ENCODE measurements at places on chromosomes 7 and 10.

- DNase-seq, result peak; percentile 48
Measured at GRCh38 chr7:128361411-128362379, at the start of gene PRRT4. PRRT4 (minus strand) TSS chr7:128361690.

- no peak for DNase-seq
Measured at GRCh38 chr10:97796651-97797050, 24.9 kb upstream of the SFRP5 start.

DNA sequence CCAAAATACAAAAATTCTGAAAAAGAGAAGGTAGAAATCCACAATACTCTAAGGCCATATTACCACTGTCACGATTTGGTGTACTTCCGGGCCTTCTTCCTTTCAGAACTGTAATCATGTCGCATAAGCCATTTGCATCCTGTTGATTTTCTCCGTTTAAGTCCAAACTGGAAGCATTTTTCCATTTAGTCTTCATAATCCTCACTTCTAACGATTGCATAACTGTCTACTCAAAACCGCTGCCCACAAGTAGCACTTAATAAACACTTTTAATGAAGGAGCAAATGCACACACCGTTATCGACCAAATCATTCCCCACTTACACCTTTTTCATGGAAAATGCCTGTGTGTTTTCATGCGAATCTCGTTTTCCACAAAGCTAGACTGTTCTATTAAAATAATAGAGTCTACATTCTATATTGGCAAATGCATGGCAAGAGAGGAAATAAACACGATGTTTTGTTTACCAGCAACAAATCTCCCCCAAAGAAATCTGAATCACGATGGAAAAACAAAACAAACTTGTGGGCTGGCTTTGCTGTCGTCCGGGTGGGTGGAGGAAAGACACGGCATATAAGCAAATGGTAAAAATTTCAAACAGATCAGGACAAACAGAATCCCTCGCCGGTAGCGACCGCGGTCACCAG is 1.0 kb downstream of the ATE1 start:
- no peak for DNase-seq

GRCh38 chr7:35716038-35716803 is 21.3 kb upstream of the HERPUD2 start:
- DNase-seq, result no peak

- DNase-seq, result no peak
Measured at GRCh38 chr10:112967200-112967599, 17.2 kb downstream of the TCF7L2 start.

GRCh38 chr10:11430421-11431215 is 180.8 kb downstream of the USP6NL start:
- no peak for DNase-seq

DNA sequence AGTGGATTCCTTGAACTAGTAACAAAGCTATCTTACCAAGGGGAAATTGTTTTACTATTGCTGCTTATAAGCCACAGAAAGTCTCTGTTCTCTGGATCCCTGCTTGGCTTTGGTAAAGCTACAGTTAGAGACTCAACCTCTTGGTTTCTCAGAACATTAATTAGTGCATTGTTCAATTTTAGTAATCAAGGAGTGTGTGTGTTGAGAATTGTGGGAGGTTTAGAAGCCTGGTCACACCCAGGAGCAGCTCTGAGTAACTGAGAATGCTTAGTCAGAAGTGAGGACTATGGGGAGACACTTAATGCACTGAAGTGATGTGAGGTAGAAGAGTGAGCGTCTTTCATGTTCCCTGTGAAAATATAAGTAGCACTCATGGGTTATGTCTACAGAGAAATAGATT is 8.2 kb upstream of the ACTA2 start:
- DNase-seq, result no peak

DNA sequence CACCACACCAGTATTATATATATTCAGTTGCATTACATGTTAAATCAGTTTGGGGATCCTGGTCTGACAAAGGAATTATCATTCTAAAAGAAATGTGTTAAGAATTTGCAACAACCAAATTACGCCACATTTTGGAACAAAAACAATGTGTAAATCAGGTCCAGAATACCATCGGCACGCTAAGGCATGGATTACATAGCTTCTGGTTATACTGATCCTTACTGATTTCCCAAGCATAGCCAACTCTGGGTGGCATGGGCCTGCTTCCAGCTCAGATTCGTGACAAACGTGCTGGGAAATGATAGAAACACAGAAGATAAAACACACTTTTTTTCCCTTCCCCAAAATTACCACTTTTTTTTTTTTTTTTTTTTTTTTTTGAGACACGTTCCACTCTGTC is 660.0 kb downstream of the SORCS1 start:
- DNase-seq, result no peak

DNA sequence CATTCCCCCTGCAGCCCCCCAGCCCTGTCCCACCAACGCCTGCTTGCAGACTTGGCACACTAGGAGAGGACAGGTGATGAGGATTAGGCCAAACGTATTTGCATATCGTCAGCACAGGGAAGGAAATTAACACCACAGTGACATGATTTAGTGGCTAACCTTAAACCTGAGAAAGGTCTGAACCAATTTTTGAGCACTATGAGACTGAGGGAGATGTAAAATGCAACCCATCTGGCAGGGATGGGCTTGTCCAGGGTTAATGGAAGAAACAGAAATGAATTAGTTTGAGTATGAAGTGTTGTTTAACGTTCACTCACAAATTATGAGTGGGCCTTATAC is 183.6 kb downstream of the TAX1BP1 start:
- DNase-seq, result no peak

DNA sequence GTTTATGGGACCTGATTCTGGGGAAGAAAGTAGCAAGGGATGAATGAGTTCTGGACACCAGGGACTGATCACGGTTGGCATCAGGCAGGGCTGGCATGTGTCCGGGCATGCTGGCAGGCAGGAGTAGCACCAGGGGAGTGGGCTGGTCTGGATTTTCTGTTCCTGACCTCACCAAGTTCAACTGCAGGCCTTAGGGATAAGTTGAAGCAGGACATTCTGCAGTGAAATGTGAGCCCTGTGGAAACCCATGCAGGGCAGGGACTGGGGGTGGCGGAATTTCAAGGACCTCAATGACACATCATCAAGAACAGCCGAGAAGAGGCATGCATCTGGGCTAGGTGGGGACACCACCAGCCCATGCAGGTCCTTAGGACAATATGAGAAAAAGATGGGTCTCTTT is 80.2 kb upstream of the ADAM12 start:
- DNase-seq, result no peak

DNA sequence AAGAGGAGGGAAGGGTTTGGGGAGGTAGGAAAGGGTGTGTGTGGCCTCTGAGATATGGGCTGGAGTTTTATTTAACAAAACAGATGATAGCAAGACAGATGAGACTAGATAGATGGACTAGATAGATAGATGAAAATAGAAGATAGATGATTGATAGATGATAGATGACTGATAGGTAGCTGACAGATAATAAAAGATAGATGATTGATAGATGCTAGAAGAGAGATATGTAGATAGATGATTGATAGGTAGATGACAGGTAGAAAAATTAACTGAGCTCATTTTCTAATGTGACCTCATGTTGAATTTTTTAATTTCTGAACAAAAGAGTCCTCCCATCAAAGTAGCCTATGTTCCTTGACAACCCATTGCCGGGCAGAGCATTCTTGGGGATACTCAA is 116.6 kb upstream of the SFMBT2 start:
- DNase-seq, result no peak

- DNase-seq, result no peak
Measured at GRCh38 chr10:63462442-63462841, 3.3 kb downstream of the JMJD1C start.

- no peak for DNase-seq
Measured at GRCh38 chr10:83607959-83608745, 531.2 kb upstream of the GHITM start.

DNA sequence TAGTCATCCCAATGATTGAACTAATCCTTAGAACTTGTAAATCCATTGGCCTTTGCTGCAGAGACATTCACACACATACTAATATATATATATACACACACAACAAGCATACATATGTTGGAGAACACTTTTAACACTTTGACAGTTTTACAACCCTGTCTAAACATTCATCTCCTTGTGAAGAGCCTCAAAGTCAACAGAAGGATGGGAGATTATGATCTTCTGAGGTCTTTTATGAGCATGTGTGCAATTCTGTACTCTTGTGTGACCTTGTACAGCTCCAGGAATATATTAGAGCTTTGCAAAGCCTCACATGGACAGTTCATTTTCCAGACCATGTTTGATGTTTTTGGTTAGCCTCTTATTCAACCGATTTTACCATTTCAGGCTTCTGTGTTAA is 589.0 kb downstream of the NXPH1 start:
- no peak for DNase-seq

- no peak for DNase-seq
Measured at GRCh38 chr10:60958892-60959601, 15.1 kb upstream of the RHOBTB1 start.

DNA sequence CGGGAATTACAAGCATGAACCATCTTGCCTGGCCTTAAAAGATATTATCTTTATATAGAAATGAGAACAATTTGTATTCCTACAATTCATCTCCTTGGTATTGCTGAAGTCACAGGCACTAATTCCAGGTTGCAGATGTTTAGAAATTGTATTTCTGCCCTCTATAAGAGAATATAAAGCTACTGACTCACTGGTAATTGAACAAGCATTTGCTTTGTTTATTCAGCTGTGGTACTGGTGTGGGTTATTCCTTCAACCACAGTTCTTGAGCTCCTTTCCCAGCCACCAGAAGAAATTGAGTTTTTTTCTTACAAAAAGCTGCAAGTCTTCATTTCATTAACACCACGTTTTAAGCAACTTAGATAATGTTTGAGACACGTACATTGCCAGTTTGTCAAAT is 29.0 kb upstream of the MPP7 start:
- DNase-seq, result no peak

- peak; percentile 82 for DNase-seq
Measured at GRCh38 chr10:80356563-80356988, at the start of the genes DYDC1 and DYDC2. DYDC1 (minus strand) TSS chr10:80356755; CDS start chr10:80352601, 4,154 bp downstream. DYDC2 (plus strand) TSS chr10:80356781; CDS start chr10:80362444, 5,663 bp downstream.

DNA sequence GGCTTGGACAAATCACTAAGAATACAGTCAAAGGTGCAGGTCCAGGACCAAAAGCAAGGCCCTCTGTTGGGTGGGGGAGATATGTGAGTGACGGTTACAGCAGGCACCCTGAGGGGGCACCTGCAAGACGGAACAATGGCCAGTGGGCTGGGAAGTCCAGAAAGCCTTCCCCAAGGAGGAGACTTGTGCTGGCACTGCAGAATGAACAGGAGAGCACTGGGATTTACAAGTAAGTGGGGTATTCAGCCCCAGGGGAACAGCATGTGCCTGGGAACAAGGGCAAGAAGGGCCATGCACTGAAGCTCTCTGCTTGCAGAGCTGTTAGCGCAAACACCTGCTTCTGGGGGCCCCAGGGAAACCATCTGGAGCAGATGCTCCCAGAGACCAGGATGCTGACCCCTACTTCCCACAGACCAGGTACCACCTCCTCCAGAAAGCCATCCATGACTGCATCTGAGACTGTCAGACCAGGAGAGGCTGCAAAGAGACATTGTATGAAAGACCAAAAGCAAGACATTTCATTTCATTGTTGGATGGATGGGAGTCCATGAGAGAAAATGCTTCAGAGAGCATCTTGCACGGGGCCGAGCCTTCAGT is 24.6 kb upstream of the ZMIZ1 start:
- DNase-seq, result no peak

- no peak for DNase-seq
Measured at GRCh38 chr10:30285970-30286369, 63.1 kb downstream of the MTPAP start.

GRCh38 chr10:33781606-33782395 is 447.3 kb upstream of the NRP1 start:
- no peak for DNase-seq

DNA sequence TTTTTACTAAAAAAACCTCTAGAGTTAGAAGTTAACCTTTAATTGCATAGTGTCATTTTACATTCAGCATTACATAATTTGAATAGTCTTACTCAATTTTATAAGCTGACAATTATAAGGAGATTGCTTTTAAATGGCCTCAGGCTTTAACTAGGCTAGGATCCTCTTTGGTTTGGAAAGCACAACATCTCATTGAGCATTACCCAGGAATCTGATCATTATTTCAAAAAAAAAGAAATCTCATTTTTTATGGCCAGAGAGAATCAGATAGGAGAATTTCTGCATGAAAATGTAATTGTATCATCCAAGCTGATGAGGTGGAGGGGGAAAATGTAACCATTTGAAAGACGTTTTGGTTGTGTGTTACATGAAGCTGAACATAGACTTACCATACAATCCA is 324.9 kb upstream of the POT1 start:
- DNase-seq, result no peak

- peak; percentile 20 for DNase-seq
Measured at GRCh38 chr10:35690534-35690933, 48.4 kb upstream of the FZD8 start.

DNA sequence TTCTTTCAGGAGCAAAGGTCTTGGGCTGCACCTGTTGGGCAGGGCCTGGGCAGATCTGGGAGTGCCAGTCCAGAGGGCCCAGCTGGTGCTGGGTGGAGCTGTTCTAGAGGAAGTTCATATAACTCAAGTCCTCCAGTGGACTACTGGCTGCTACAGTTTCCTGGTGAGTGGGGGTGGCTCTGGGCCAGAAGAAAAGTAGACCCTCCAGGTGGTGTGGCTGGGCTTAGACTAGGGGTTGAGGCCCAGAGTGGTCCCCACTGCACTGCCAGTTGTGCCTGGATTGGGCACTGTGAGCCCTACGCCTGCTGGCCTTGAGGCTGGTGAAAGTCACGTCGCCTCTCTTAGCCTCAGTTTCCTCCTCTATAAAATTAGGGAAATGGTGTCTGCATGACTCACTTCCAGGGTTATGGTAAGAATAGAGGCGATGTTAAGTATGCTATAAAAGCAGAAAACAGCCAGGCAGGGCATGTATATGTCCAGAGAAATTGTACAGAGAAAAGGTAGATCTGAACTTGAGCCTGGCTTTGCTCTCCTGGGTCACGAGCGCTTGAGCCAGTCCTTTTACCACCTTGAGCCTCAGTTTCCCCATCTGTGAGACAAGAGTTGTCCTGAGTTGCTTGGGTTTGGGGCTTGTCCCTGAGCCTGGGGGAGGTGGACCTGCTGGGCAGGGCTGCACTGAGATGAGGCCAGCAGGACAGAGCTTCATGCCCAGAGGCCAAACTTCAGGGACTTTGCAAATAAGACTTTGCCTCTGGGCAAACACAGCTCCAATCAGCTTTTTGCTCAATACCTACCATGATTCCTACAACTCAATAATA is 3.8 kb upstream of the CLDN3 start:
- DNase-seq, result no peak

GRCh38 chr7:80967071-80967916 is 48.4 kb upstream of the SEMA3C start:
- DNase-seq, result no peak

GRCh38 chr10:114920459-114920858 is 17.5 kb upstream of the TRUB1 start:
- DNase-seq, result no peak

- no peak for DNase-seq
Measured at GRCh38 chr7:142878315-142878714, 7.2 kb downstream of the TRPV6 start.

DNA sequence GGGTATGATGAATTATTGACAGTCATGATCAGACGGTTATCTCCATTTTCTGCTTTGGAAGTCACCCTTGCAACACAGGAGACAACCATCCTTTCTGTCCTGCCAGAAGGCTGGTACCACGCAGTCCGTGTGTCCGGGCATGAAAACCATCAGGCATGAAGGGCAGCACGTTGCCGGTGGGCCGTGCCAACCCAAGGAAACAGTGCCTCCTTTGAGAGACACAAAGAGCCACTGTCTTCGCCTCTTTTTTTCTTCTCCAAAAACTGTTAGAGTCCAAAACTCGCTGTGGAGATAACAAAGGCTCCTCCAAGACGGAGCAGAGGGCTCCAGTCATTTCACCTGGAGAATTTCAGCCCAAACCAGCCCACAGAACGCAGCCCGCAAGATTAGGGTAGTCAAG is 60.4 kb upstream of the ARHGAP21 start:
- DNase-seq, result no peak
